ENCODE measurements at places on chromosomes 3 and 15.
A peak's percentile ranks its signal among the peaks of the same experiment; 100 is the strongest.

GRCh38 chr15:95262866-95263564, 1031.7 kb downstream of the MCTP2 start:
- peak; percentile 31 for DNase-seq

- DNase-seq: no peak
Observed at GRCh38 chr3:72505539-72506405, 342.5 kb downstream of the SHQ1 start.

DNA sequence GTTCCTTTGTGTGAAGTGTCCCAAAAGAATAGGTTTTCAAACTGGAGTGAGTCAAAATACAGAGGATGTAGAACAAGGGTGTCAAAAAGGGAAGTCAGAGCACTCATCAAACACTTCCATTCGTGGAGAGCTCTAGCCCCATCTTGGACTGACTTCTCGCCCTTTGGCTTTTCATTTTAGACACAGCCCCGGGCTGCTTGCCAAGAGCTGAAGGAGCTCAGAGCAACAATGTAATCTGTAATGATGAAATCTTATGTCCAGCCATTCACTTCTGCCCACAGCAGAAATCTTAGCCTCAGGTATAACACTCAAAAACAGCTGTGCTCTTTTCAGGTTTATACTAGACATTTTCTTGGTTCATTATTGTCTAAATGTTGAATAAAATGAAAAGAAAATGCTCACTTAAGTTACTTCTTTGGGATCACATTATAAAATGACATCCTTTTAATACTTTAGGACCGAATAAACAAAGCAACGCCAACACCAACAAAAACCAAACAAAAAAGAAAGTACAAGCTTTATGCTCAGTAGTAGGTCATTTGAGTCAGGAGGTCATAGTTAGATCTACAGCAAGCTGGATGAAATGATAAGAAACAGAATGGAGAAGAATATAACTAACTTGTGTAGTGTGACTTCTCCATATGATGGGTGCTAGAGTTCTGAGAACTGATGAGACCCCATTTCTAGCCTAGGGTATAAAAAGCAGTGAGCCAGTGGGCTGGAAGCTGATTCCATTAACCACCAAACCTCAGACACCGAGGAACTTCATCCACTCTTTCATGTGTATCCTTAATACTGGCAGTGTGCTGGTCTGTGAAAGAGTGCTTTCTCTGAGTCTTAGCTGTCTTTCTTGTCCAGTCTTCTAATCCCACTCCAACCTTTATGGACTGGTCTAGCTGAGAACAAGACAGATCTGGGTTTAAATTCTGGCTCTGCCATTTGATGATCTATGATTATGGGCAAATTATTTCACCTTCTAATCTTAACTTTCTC, 131.8 kb upstream of the SLC7A14 start:
- no peak for DNase-seq

- DNase-seq: no peak
Observed at GRCh38 chr15:83472151-83472550, 25.0 kb downstream of the SH3GL3 start.

GRCh38 chr3:95815828-95816227, 998.6 kb upstream of the EPHA6 start:
- DNase-seq: no peak

- DNase-seq: peak; percentile 48
Observed at GRCh38 chr3:177126015-177126773, 71.1 kb downstream of the TBL1XR1 start.

DNA sequence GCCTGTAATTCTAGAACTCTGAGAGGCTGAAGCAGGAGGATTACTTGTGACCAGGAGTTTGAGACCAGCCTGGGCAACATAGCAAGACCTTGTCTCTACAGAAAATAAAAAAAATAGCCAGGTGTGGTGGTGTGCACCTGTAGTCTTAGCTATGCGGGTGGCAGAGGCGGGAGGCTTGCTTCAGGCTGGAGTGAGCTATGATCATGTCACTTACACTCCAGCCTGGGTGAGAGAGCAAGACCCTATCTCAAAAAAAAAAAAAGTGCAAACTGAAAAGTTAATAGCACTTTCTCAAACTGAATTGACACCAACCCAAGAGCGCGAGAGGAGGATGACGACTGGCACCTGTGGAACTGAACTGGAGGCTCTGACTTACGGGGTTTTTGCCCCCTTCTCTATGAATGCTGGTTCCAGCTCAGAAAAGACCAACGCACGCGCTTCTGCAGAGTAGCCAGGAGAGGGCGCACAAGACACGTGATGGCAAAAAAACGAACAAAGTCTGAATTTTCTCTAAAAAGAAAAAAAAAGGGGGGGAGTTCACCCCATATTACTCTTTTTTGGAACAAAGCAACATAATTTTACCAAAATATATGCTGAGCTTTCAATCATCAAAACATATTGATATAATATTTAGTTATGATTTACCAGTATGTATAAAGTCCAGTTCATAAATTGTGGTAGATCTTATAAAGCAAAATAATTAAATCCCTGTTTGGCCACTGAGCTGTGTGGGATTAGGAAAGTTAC, 23.7 kb downstream of the CFAP92 start:
- DNase-seq: no peak

DNA sequence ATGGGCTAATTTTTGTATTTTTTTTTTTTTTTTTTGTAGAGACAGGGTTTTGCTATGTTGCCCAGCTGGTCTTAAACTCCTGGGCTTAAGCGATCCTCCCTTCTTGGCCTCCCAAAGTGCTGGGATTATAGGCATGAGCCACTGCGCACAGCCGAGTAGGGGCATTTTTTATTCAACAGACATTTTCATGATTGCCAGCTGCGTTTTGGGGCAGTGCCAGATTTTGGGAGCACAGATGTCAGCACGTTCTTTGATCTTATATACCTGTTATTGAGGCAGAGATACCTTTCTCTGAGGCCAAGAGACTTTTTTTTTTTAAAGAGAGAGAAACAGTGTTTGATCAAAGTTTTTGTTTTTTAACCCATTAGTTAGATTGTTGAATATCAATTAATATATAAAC, 16.8 kb downstream of the NEO1 start:
- DNase-seq: no peak

DNA sequence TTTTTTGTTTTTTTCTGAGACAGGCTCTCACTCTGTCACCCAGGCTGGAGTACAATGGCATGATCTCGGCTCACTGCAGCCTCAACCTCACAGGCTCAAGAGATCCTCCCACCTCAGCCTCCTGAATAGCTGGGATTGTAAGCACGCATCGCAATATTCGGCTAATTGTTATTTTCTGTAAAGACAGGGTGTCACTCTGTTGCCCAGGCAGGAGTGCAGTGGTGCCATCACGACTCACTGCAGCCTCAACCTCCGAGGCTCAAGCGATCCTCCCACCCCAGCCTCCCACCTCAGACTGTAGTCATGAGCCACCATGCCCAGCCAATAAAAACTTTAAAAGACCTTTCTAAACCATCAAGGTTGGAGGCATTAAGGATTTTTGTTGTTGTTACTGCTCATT, 57.4 kb upstream of the TFRC start:
- no peak for DNase-seq

GRCh38 chr3:179716226-179716625, 63.4 kb downstream of the USP13 start:
- no peak for DNase-seq

DNA sequence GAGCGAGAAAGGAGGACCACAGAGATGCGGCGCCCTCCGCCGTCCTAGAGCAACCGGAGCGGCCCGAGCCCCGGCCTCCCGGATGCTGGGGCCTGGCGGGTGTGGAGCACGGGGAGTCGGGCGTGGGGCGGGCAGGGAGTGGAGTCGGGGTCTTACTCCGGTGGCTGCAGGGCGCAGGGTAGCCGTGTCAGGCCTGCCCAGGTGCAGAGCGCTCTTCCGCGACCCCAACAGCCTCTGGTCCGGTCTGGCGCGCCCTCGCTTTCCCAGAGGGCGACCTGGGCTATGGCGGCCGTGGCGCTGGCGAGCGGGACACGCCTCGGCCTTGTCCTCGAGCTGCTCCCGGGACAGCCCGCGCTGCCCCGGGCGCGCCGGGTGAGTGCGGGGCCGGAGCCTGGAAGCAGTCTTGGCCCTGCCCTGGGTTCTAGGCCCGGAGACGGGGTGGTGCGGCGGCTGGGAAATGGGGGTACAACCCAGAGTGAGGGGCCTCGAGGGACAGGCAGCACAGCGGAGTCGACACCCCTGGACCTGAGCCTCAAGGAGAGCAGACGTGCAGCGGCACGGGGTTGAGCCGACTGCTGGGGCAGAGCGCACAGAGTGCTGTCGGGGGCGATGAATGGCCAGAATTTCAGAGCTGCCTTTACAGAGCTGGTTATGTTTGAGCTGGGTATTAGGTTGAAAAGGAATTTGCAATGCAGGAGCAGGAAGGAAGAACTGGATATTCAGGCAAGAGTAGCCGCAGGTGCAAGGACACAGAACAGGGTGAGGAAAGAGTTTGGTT, at the start of gene ZNF662:
Gene ZNF662, plus strand, starts transcription at position 73 of the 778 bp plus-strand sequence. CDS start 1,973 bp downstream, outside the sequence.
- peak; percentile 10 for DNase-seq

- no peak for DNase-seq
Observed at GRCh38 chr3:1190569-1190968, 97.7 kb downstream of the CNTN6 start.

DNA sequence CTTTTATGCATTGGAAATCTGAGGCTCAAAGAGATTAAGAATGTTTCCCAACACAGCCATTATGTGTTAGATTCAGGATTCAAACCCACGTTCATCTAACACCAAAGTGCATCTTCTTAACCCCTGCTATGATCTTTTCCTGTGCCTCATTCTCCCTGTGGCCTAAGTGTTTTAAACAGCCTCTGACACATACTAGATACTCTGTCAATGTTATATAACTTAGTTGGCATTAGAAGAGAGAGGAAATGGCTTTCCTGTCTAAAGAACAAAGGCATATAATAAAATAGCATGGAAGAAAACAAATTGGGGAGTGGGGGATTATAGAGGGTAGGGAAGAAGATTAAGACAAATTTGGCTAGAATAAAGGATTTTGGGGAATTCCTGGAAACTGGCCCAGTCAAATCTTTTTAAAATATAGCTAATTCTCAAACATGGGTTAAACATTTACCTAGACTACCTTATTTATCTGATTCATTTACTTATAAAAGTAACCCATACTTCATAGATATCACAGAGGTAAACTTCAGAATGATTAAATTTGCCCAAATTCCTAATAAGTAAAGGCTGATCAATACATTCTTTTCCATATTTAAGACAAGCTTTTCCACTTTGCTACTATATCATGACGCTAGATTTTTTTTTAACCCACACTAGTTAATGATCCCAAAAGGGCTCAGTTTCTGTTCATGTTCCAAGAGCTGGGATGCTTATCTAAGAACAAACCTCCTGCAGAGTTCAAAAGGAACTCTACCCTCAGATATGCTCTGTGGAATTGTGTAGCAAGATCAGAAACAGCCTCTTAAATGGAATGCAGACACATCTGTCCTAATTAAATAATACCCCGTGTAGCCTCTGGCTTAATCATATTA, 122.9 kb upstream of the PTPRG start:
- no peak for DNase-seq

DNA sequence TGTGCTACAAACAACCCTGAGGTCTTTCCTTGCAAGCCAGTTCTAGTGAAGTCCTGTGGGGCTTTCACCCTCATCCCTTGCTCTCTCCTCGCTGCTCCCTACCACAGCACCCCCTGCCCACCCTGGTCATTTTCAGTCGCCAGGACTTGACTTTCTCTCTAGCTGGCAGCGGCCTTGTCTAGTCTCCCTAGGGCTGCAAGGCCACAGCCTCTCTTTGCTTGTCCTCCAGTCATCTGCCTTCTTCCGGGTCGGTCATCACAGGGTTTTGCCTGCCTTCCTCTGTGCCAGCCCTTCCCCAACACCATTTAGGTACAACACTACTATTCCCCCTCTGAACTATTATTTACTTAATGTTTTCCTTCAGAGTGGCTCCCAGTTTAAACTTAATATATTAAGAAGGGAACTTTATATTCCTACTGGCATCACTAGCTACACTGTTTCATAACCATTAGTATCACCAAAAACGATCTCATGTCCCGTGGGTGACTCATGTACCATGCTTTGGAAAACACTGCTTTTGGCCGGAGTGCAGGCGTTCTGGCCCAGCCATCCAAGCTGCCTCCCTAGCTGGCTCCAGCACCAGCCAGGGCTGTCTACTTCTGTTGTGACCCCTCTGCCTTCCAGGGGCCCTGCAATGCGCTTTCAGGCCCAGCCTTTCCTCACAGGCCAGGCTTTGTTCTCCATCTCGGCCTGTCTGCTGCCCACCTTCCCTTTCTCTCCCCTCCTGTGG, 21.4 kb downstream of the FAH start:
- peak; percentile 72 for DNase-seq

DNA sequence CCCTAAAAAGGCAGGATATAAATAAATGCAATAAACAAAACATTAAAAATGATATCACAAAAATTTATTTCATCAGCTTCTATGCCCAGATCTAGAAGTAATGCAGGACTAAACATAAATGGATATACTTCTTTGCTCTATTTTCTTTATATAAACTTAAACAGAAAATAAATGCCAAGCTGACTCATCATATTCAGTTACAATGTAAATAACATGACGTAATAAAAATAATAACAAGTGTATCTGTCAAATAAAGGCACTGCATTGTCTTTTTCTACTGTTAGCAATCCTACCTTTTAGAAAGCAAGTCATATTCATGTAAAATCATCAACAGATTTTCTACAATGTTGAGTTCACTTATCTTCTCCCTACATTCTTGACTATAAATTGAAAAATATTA, 61.6 kb downstream of the NEK10 start:
- no peak for DNase-seq

GRCh38 chr3:28799084-28799483, 450.5 kb upstream of the AZI2 start:
- DNase-seq: no peak

- DNase-seq: no peak
Observed at GRCh38 chr3:100796556-100796955, 87.3 kb downstream of the TFG start.

- no peak for DNase-seq
Observed at GRCh38 chr3:4665197-4665596, 172.0 kb downstream of the ITPR1 start.

DNA sequence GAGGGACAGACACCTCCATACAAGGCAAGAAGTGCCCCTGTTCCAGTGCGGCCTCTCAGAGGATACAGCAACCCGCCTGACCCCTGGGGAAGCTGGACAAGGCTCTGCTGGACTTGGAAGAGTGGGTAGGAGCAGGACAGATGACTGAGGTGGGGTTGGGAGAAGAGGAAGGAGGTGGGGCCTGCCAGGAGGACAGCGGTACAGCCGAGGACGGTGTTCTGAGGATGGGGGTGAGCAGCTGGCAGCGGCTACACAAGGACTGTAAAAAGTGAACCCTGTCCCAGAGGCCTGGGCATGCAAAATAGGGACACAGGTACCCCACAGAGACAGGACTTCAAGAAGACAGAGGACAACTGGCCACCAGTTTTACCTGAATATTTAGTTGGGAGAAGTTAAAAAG, 23.5 kb upstream of the ELP6 start:
- DNase-seq: no peak

- DNase-seq: no peak
Observed at GRCh38 chr3:73784686-73785392, 160.1 kb upstream of the PDZRN3 start.

Data from GM04504 (cell line).